Renal pelvis (tissue), 12 donors: ENCODE measurements at places on chromosomes 6 and 20. TPM values are rescaled to one million over a fixed set of nuclear protein-coding genes. Genes with fewer than 3 reads are reported as not detected.

DNA sequence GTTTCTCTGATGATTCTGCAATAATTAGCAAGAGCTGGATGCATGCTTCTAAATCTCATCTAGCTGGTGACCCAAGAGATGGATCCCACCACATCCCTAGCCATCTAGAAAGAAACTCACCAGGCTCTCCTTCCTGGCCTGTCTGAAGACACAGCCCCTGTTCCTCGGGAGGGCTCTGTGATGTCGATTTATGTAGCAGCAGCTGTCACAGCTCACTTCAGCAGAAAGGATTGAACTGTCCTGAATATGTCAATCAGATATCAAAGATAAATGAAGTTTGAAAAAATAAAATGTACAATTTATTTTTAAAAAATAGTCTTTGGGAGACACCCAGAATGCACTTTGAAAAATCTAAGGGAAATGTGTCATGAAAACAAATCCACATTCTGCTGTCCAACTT lies 67.3 kb upstream of the TSHZ2 start:
- DNase-seq = no peak

The LY6G6F gene
- polyA plus RNA-seq = 0.43 TPM

- DNase-seq = no peak
Measured at GRCh38 chr20:41091927-41092326, 45.4 kb upstream of the PLCG1 start.

The RSPO3 gene
- 5.9 TPM for polyA plus RNA-seq

The HCRTR2 gene
- 0.23 TPM for polyA plus RNA-seq

DNA sequence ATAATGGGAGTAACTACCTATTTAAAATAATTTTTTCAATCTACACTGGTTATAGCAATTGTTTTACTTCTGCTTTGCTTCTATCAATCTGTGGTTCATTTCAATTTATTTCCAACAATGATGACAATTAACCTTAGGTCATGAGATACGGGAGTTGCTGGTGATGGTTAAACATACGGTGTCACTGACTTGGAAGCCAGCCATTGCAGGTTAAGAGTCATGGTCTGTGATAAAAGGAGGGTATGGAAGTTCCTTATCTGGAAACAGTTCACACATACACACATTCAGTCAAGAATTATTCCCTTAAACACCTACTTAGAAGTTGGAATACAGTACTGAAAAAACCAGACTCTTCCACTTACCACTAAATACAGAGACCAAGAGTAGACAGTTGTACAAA lies 180.0 kb downstream of the KIF16B start:
- DNase-seq = no peak
